Sigmoid colon (tissue), 7 donors: ENCODE measurements at places on chromosomes 4 and X. TPM values are rescaled to one million over a fixed set of nuclear protein-coding genes. Genes with fewer than 3 reads are reported as not detected.

DNA sequence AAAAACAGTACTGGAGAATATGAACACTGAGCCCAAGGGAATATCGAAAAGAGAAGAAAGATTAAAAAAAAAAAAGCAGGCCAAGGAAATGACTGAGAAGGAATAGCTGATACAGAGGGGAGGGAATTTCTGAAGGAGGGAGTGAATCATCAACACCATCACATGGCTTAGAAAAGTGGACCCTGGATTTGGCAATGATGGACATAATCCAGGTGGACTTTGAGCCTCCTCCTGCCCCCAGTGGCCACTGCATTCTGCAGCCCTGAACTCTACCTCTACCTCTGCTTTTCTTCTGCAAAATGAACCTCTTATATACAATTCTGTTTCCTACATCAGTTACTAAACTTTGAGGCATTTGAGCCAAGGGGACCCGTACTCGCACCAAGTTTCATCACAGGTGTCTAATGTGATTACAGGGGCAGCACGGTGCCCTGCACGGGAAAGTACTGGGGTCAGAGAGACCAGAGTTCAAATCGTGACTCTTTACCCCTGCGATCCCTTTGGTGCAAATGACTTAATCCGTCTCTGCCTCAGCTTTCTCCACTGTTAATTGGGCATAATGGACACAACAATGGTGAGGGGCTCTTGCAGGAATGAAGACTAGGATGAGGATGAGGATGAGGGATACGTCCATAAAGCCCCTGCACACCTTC, 1.1 kb downstream of the OCIAD2 start:
- no peak for DNase-seq

CCNA2 gene
- 2.1 TPM for total RNA-seq

DOK7 gene
- not detected for total RNA-seq

DNA sequence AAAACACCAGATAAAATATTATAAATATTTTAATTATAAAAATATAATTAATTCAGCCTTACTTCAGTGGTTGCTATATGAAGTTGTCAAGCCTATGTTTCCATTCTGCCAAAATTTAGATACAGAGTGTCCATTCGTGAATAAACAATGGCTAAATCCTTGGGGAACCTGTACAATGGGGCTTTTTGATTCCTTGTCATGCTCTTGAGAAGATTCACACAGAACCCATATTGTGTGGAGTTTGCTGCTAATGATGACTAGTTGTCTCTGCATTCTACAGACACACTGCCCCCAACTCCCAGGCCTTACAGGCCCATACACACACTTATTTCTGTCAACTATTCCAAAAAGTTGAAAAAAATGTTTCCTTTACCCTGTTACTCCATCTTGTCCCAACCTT, 33.4 kb upstream of the MAGEC2 start:
- DNase-seq, result no peak

C4orf36 gene
- not detected for total RNA-seq

DNA sequence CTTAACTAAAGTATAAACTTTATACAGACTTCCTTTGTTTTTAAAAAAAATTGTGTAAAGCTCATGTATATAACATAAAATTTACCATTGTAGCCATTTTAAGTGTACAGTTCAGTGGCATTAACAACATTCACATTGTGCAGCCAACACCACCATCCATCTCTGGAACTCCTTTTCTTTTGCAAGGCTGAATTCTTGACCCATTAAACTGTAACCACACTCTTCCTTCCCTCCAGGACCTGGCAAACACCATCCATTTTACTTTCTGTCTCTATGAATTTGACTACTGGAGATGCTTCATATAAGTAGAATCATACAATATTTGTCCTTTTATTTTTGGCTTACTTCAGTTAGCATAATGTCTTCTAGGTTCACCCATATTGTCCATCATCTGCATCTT, 104.7 kb downstream of the RASL11B start:
- no peak for DNase-seq

GRCh38 chr4:77817304-77818072, 1.7 kb downstream of the CNOT6L start:
- no peak for DNase-seq

DNA sequence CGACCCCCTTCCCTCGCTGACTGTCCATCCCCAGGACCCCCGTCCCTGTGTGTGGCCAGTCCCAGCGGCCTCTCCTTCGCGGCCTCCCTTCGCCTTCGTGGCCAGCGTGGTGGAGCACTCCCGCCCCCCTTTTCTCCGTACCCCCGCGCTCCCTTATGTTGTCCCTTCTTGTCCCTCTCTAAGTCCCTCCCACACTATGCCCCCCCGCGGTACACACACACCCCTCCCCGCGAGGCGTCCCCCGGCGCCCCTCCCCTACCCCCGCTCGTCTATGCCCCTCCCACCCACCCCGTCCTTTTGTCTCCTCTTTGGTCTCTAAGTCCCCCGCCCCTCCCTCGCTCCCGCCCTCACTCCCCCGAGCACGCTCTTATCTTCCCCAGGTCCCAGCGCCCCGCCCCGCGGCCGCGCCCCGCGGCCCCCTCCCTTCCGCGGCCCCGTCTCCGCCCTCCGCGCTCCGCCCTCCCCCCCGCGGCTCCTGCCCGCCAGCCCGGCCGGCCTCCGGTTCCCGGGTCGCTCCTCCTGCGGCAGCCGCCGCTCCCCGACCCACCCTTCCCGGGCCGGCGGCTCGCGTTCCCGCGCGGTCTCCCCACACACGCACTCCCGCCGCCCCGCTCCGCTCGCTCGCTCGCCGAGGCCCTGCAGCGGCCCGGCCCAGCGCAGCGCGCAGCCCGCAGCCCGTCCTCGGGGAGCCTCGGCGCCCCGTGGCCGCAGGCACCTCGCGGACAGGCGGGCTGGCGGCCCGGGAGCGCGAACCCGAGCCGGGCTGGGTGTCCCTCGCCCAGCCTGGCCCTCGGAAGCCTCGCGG, 26.3 kb downstream of the UTP14A start:
- DNase-seq, result peak; percentile 97

PAGE3 gene
- not detected for total RNA-seq

DNA sequence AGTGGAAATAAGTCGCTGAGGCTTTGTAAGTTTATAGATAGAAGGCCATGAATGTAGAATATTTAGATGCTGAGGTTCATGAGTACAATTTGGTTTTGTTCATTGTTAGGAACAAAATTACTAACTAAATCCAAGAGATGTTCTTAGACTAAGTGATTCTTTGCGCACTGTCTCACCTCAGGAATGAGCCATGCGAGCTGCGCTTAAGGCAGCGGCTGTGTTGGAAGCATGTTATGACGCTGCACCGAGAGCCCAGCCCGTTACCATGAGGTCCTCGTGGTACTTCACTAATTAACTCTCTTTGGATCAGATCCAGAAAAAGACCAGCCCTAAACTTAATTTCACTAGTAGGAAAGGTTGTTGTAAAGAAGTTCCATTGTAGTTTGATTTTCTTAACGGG, 166.2 kb downstream of the RAPGEF2 start:
- DNase-seq, result no peak

DNA sequence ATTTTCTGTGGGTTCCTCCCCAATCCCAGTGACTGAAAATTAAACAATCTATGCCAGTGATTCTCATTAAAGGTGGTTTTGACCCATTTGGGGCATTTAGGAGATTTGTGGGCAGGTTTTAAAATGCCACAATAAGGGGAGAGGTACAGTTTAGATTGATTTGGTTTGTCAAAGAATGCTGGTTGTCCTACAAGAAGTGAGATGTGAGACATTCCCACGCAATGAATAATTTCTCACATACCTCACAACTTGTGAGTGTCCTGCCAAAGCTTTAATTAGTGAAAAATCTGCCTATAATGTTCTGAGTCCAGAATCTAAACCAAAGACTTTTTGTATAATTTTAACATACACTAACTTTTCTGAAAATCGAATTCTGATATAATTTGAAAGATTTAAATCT, 199.4 kb downstream of the MAPK10 start:
- DNase-seq, result no peak

DNA sequence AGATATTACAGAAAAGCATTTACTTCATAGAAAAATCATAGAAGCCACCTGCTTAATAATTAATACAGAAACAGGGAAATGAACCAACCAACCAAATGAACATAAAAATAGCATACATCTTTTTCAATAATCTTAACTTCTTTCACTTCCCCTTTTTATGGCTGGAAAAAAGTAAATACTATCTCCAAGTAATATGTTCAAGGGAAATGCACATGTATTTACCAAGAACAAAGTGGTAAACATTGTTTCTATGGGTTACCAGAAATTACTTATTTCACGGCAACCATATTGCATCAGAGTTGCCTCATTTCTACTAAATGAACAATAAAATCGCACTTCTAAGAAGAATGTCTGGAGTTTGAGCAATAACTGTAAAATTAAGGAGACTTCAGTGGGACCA, 321.3 kb downstream of the TMA16 start:
- DNase-seq, result no peak

ARHGAP36 gene
- total RNA-seq, result not detected

DNA sequence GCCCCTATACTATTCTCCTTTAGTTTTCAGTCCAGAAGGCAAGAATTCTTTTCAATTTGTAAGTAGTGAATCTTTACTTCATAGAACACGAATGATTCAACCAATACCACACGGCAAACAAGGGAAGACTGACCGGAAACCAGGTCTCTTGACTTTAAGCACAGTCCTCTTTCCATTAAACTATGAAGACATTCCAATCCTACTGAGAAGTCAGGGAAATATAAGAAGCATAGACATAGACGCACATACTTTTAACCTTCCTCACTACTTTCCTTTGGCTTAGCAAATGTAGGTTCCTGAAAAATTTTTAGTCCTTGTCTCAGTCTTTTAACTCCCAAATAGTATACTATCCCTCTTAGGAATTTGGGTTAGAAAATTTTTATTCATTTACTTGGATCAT, 9.1 kb downstream of the CHRDL1 start:
- no peak for DNase-seq

MTMR1 gene
- total RNA-seq, result 18.5 TPM

DNA sequence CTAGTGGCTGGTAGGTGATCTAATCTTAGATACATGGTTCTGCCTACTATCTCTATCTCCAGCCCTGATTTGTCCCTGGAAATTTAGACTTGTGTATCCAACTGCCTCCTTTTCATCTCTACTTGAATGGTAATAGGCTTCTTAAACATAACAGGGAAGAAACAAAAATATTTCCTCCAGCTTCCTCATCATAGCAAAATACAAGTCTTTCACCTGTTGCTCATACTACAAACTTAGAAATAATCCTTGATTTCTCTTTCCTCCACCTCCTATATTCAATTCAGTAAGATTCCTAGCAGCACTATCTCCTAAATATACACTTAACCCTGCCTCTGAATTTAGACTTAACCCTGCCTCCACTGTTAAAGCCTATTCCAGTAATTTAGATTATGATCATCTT, 373.3 kb upstream of the ACTRT1 start:
- DNase-seq, result no peak

GRCh38 chr4:15250021-15250441, 177.8 kb upstream of the C1QTNF7 start:
- no peak for DNase-seq

ADH4 gene
- total RNA-seq, result not detected

ARR3 gene
- total RNA-seq, result not detected

GRCh38 chrX:80817002-80817401, 7.3 kb upstream of the BRWD3 start:
- DNase-seq, result no peak

DNA sequence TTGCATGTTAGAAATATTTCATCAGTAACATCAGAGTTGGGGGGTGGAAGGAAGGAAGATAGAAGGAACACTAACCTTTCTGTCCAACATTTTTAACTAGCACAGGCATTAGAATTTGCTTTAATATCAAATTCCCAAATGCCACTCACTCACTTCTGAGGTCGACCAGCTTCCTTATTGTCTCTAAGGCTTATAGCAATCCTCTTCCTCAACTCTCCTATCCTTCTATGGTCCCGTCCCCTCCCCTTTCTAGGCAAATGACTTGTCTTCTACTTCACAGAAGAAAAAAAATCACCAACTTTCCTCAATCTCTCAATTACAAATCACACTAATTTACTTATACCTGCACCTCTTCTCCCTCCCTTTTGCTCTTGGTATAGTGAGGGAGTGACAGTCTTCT, 100.8 kb downstream of the ZAR1 start:
- no peak for DNase-seq
